ENCODE measurements at places on chromosomes 12 and 14. TPM values are rescaled to one million over a fixed set of nuclear protein-coding genes. Genes with fewer than 3 reads are reported as not detected.

CHMP4A gene
- total RNA-seq: 95.8 TPM

PAPLN gene
- 0.39 TPM for total RNA-seq

CLEC4E gene
- not detected for total RNA-seq

WNT1 gene
- 0.24 TPM for total RNA-seq

TECPR2 gene
- 10.1 TPM for total RNA-seq

MFAP5 gene
- total RNA-seq: not detected

KRT72 gene
- total RNA-seq: not detected

GPATCH2L gene
- total RNA-seq: 56.1 TPM

FAM181A gene
- not detected for total RNA-seq

MOAP1 gene
- 16.8 TPM for total RNA-seq

LRIG3 gene
- total RNA-seq: not detected

IFNG-AS1 gene
- total RNA-seq: 0.41 TPM

KSR2 gene
- 0.08 TPM for total RNA-seq

BRMS1L gene
- 9.1 TPM for total RNA-seq

SLC6A12 gene
- not detected for total RNA-seq

DNA sequence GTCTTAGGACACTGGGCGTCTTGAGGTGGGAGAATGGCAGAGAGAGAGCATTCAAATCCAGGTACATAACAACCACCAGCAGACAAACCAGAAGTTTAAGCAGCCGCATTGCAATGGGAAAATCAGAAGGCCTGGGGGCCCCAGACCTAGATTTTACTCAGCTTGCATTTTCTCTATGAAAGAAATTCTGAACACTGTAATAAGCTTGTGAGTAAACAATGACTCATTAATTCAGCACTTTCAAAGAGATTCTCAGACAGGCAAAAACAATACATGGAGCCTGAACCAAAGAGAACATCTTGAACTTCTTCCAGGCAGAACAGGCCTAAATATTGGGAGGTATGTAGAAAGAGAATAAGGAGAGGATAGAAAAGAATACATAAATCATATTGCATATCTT lies 69.8 kb upstream of the IFNG-AS1 start:
- H3K4me1 ChIP-seq: no peaks in the 10 kb centered on the region
- no peak for DNase-seq
- H3K27ac ChIP-seq: no peak overlapping the region

- no peak for DNase-seq
- no peaks in the 10 kb centered on the region for H3K4me1 ChIP-seq
- no peaks in the 10 kb centered on the region for H3K36me3 ChIP-seq
- no peak overlapping the region for H3K27ac ChIP-seq
- H3K4me3 ChIP-seq: no peak overlapping the region
Measured at GRCh38 chr12:22014783-22015144, 31.3 kb upstream of the CMAS start.

- H3K36me3 ChIP-seq: no peaks in the 10 kb centered on the region
- H3K4me3 ChIP-seq: no peak overlapping the region
- H3K27ac ChIP-seq: no peak overlapping the region
Measured at GRCh38 chr12:107557589-107558100, 128.0 kb upstream of the PWP1 start.

- no peaks in the 10 kb centered on the region for H3K27me3 ChIP-seq
- no peak overlapping the region for H3K27ac ChIP-seq
- no peaks in the 10 kb centered on the region for H3K36me3 ChIP-seq
- H3K4me3 ChIP-seq: no peak overlapping the region
Measured at GRCh38 chr14:26380637-26381036, 217.2 kb downstream of the NOVA1 start.

DNA sequence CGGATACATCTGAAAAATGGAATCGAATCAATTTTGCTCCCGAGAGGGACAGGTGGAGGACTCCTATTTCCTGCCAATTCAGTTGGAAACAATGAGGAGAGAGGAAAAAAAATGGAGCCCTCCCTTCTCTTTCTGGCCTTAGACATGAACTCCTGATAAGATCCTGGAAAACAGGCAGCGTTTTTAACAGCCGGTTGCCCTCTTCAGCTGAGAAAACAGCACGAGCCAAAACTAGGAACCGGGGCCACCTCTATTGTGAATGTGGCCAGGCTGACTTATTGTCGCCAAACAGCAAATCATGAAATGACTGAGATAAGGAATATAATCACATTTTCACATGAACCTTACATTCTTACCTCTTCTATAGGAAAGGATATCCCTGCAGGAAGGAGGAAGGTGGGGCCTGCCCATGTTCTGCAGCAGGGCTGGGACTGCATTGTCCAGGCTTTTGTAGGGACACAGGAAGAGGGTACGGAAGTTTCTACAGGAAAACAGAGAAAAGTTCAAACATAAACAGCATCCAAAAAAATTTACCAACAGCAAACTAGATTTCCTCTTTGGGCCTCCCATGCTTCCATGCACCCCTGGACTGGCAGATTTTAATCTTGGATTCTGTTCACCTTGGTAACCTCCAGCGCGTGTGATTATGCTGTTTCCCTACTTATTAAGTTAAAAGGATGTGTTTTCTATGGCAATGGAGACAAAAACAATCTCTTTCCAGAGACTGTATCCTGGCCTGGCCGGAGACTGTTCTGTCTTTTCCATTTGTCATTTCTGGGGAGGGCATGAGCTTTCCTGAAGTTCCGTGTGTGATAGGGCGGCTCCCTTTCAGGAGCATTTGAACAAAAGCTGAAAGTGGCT lies 29.0 kb upstream of the ELK3 start:
- H3K4me3 ChIP-seq: no peak overlapping the region
- no peak for DNase-seq
- no peaks in the 10 kb centered on the region for H3K27me3 ChIP-seq
- peaks cover 10% of the 10 kb centered on the region for H3K4me1 ChIP-seq

- no peaks in the 10 kb centered on the region for H3K36me3 ChIP-seq
- peaks cover 30% of the 10 kb centered on the region for H3K27me3 ChIP-seq
- no peak for DNase-seq
Measured at GRCh38 chr14:69879175-69880043, at the start of gene SMOC1. Gene SMOC1 (plus strand): TSS chr14:69879416. CDS start chr14:69879679, 263 bp downstream.

GRCh38 chr14:80587096-80587724 lies 354.3 kb downstream of the CEP128 start:
- peak overlapping the region; percentile 65 for H3K27ac ChIP-seq

DNA sequence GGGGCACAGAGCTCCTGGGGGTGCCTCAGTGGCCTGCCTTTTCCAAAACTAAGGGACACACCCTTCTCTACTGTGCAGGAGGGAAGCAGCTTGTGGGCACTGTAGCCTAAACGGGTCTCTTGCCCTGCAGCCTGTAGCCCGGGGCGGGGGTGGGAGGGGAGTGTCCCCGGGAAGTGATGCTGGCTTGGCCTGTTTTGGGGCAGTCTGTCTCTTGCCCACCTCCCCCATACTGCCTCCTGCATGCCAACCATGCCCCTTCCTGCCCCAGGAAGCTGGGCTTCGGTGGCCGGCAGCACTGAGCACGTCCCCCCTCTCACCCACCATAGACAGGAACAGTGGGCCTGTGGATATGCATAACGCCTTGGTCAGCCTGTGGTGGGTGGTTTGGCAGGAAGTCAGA lies 43.4 kb downstream of the PRIMA1 start:
- H3K36me3 ChIP-seq: no peaks in the 10 kb centered on the region
- no peak overlapping the region for H3K4me3 ChIP-seq
- H3K4me1 ChIP-seq: no peaks in the 10 kb centered on the region
- no peak overlapping the region for H3K27ac ChIP-seq
- H3K27me3 ChIP-seq: peaks cover 3% of the 10 kb centered on the region

- DNase-seq: no peak
- no peaks in the 10 kb centered on the region for H3K36me3 ChIP-seq
- H3K4me1 ChIP-seq: no peaks in the 10 kb centered on the region
- H3K27ac ChIP-seq: no peak overlapping the region
- H3K4me3 ChIP-seq: no peak overlapping the region
Measured at GRCh38 chr12:111202237-111202915, 166.5 kb downstream of the PHETA1 start.

DNA sequence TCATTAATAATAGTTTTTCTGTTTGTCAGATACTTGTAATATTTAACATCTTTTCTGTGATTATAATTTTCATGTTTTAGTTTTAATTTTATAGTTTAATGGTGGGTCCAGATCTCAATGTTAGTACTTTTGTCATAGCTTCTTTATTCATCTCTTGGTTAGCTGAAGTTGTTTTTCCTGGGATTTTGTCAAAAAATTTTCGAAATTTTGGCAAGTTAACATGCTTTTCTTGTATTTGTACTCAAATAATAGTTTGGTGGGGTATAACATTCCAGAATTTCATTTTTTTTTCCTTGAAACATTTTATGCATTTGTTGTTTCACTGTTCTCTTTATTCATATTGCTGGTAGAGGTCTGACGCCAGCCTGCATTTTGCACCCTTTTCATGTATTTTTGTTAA lies 45.5 kb downstream of the KTN1 start:
- H3K27me3 ChIP-seq: no peaks in the 10 kb centered on the region
- H3K36me3 ChIP-seq: peaks cover 57% of the 10 kb centered on the region
- DNase-seq: no peak
- peaks cover 12% of the 10 kb centered on the region for H3K4me1 ChIP-seq

DNA sequence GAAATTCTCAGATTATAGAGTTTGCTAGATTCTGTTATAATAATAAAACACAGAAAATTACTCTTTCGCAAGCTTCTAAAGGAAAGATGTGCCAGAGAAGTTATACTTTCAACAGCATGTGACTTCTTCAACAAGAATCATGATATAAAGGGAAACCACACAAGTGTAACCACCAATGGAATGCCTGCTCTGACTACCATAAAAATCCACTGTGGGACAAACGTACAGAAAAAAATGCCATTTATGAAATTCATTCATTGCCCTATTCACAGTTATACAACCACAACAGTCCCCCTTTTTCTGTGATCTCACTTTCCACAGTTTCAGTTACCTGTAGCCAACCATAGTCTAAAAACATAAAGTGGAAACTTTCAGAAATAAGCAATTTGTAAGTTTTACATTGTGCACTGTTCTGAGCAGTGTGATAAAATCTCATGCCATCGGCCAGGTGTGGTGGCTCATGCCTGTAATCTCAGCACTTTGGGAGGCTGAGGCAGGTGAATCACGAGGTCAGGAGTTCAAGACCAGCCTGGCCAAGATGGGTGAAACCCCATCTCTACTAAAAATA lies 3.2 kb downstream of the CATSPERB start:
- no peak for DNase-seq
- H3K36me3 ChIP-seq: peaks cover 2% of the 10 kb centered on the region
- H3K4me3 ChIP-seq: no peak overlapping the region
- no peaks in the 10 kb centered on the region for H3K4me1 ChIP-seq

GRCh38 chr12:45745861-45746277 lies 16.4 kb downstream of the ARID2 start:
- no peak overlapping the region for H3K27ac ChIP-seq
- H3K4me1 ChIP-seq: peaks cover 43% of the 10 kb centered on the region
- H3K4me3 ChIP-seq: no peak overlapping the region
- DNase-seq: no peak
- H3K27me3 ChIP-seq: no peaks in the 10 kb centered on the region

DNA sequence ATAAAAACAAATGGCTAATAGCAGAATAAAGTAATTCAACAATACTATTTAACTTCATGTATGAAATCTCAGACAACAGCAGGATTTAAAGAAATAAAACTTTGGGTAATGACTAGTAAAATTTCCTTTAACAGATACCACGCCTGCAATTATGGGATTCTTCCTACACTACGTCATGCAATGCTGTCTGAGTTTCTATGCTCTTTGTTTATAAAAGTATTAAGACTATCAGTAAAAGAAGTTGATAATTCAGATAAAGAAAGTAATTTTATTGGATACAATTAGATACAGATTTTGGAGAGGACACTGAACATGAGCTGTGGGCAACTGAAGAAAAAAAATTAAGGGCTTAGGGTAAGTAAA lies 308.4 kb upstream of the LRFN5 start:
- no peak overlapping the region for H3K27ac ChIP-seq
- H3K4me1 ChIP-seq: no peaks in the 10 kb centered on the region
- H3K4me3 ChIP-seq: no peak overlapping the region
- no peak for DNase-seq

GRCh38 chr12:10218021-10218420 lies 5.3 kb downstream of the GABARAPL1 start:
- H3K4me1 ChIP-seq: peaks cover 24% of the 10 kb centered on the region
- H3K4me3 ChIP-seq: no peak overlapping the region
- peaks cover 16% of the 10 kb centered on the region for H3K36me3 ChIP-seq
- H3K27ac ChIP-seq: no peak overlapping the region
- DNase-seq: no peak
- H3K27me3 ChIP-seq: peaks cover 13% of the 10 kb centered on the region

- no peak overlapping the region for H3K27ac ChIP-seq
- H3K36me3 ChIP-seq: no peaks in the 10 kb centered on the region
- no peaks in the 10 kb centered on the region for H3K4me1 ChIP-seq
- no peak overlapping the region for H3K4me3 ChIP-seq
- no peak for DNase-seq
- peaks cover 5% of the 10 kb centered on the region for H3K27me3 ChIP-seq
Measured at GRCh38 chr14:58645641-58646040, 7.9 kb downstream of the DACT1 start.

DNA sequence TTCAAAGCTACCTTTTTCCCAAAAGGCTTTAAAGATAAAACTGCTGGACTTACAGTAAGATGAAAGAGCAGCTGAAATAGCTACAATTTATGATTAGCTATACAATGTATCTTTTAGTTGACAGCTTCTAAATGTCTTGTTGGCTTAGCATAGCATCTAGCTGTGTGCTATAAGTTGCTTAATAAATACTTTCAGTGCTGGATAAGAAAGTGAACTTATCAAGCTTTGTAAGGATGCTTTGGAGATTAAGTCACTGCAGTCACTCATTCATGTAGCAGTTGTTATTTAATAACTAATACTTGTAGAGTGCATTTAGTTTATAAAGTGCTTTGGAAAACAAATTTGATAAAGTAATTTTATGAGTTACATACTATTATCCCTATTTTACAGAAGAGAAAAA lies 14.6 kb downstream of the CFAP54 start:
- peaks cover 4% of the 10 kb centered on the region for H3K27me3 ChIP-seq
- DNase-seq: no peak
- H3K36me3 ChIP-seq: peaks cover 3% of the 10 kb centered on the region
- no peak overlapping the region for H3K27ac ChIP-seq
- no peak overlapping the region for H3K4me3 ChIP-seq

- no peak overlapping the region for H3K4me3 ChIP-seq
- no peaks in the 10 kb centered on the region for H3K4me1 ChIP-seq
- no peaks in the 10 kb centered on the region for H3K36me3 ChIP-seq
- H3K27me3 ChIP-seq: peaks cover 5% of the 10 kb centered on the region
- H3K27ac ChIP-seq: no peak overlapping the region
Measured at GRCh38 chr14:32352631-32353030, 23.5 kb downstream of the AKAP6 start.

Data from activated T-helper 1 cell treated with anti-CD3 and anti-CD28 coated beads, Interleukin-12 subunit alpha, Interleukin-12 subunit beta, Interleukin-2, Interleukin-4 antibody, amounts not matched to agents 30 ng/mL and 10 ng/mL and 1 ng/mL, durations not matched to agents 14 hours and 24 hours and 36 hours (primary cell).